Stimulated activated CD4-positive, alpha-beta T cell treated with anti-CD3 and anti-CD28 coated beads, Interleukin-2, amount 100 ng/mL, for 4 hours (primary cell): ENCODE measurements at places on chromosomes 5 and 9.

DNA sequence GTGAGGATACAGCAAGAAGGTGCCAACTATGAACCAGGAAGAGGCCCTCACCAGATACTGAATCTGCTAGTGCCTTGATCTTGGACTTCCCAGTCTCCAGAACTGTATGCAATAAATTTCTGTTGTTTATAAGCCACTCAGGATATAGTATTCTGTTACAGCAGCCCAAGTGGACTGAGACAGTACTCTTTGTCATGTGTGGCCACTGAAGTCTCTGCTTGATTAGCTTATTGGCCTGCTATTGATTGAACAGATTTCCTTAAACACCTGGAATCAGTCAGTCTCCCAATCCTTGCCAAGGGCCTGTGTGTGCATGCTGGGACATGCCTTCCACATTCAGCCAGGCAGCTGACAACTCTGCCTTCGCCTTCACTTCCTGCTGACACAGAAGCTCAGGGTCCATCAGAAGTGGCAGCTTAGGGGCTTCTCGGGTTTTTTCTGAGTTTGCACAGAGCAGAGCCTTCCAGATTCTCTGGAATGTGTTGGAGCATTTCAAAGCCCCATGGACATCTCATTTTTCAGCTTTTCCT is 13.7 kb upstream of the ROR2 start:
- DNase-seq, result no peak

GRCh38 chr9:125942125-125942524 is 195.0 kb downstream of the PBX3 start:
- no peak for DNase-seq

GRCh38 chr9:5099466-5099865 is 86.0 kb downstream of the INSL6 start:
- DNase-seq, result no peak

- DNase-seq, result no peak
Observed at GRCh38 chr9:114263853-114264510, 58.9 kb upstream of the ORM1 start.

DNA sequence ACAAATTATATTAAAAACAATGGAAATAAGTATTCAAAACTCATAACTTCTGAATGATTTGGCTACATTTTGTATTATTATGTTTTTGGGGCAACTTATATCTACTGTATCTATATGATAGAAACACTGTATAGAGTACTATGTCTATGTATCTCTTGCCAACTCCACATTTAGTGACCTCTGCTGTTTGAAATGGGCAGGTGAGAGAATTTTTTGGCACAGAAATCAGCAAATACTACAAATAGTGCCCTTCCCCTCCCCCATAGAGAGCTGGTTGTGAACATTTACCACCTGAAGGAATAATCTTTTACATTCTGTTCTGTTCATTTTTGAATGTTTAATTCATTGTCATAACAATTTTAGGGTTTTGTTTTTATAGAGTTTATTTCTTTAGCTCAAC is 545.3 kb downstream of the PDE4D start:
- DNase-seq, result no peak

DNA sequence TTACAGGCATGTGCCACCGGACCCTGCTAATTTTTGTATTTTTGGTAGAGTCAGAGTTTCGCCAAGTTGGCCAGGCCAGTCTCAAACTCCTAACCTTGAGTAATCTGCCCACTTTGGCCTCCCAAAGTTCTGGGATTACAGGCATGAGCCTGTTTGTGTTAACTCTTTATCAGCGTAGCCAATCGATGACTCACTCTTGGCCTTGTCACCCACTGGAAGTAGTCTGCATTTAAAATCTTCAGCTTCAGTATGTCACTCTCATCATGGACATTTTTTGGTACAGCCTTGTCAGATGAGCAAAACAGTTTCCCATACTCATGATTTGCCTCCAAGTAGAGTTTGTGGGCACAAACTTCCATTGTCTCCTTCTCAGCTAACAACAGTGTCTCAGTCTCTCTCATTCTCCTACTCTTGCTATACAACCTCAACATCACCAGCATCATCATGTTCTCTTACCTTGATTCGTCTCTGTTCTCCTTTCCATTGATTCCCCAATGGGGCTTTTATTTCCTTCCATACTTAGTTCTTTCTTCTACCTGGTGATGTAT is 22.5 kb downstream of the MUSK start:
- DNase-seq, result no peak
